ENCODE measurements at places on chromosomes 7 and 10.

DNA sequence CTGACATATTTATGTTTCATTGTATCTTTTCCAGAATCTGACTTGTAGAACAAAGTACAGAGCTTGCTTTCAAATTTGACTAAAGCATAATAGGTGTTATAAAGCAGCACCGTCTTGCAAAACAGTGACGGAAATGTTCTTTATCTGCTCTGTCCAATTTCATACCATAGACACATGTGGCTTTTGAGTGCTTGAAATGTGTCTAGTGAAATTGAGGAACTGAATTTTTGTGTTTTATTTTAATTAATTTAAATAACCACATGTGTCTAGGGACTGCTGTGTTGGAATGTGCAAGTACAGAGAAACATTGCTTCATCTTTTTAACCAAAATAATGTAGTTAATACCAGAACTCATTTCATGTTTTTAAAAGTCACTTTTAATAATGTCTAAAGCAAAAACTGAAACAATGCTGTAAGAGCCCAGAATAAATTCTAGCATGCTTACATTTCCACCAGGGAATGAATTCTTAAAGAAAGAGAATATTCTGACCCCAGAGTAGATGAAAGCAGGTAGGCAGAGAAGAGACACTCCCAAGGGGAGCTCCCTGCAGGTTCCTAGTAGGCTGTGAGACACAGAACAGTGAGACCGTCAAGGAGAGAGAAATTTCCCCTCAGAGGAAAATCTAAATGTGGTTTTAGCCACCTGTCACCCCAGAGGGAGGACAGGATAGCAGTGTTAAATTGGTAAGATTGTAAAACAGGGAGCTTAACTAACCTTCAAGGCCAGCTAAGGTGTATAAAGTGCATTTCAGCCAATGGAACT is 175.3 kb upstream of the KMT2E start:
- DNase-seq, result no peak

GRCh38 chr7:159127691-159128642 is 16.7 kb downstream of the VIPR2 start:
- no peak for DNase-seq

DNA sequence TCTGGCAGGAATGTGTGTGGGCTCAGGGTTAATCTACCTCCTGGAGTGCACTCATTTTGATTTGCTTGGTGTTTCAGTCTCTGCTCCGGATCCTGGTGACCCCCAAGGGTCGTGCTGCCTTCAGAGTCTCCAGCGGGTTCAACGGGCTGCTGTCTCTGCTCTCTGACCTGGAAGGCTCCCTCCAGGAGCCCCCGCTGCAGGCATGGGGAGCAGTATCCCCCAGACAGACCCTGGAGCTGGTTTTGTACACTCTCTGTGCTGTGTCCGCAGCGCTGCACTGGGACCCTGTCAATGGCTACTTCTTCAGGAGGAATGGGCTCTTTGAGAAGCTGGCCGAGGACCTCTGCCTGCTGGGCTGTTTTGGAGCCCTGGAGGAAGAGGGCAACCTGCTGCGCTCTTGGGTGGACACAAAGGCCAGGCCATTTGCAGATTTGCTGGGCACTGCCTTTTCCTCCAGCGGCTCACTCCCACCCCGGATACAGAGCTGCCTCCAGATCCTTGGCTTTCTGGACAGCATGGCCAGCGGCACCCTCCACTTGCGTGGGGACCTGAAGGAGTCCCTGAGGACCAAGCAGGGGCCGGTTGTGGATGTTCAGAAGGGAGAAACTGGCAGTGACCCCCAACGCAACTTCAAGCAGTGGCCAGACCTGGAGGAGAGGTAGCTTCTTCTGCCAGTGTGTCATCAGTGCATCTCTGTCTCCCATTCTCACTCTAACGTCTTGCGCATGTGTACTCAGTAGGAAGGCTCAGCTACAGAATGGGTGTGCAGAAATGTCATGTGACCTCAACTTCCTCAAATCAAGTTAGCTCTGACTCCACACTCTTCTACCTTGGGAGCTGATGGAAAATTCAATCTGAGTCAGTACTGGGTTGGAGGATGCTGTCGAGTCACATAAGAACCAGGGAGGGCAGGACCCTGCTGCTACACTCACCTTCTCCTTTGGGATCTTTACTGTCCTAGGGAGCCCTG is 58.5 kb downstream of the WDFY4 start:
- DNase-seq, result no peak

DNA sequence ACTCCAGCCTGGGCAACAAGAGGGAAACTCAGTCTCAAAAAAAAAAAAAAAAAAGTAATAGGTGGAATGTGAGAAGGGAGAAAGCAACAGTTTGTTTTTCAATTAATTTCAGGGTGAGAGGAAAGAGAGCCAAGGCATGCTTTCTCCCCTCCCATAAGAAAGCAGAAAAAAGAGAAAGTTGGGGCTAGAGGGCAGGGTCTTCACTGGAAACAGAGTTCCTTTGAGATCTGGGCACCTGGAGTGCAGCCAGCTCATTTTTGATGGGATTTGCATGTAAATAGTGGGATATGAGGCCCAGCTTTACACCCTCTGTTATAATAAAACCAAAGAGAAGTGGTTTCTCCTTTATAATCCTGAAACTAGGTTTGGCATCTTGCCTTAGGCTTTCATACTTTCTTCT is 13.8 kb upstream of the STOX1 start:
- no peak for DNase-seq

GRCh38 chr7:125651823-125652528 is 722.4 kb upstream of the POT1 start:
- no peak for DNase-seq

DNA sequence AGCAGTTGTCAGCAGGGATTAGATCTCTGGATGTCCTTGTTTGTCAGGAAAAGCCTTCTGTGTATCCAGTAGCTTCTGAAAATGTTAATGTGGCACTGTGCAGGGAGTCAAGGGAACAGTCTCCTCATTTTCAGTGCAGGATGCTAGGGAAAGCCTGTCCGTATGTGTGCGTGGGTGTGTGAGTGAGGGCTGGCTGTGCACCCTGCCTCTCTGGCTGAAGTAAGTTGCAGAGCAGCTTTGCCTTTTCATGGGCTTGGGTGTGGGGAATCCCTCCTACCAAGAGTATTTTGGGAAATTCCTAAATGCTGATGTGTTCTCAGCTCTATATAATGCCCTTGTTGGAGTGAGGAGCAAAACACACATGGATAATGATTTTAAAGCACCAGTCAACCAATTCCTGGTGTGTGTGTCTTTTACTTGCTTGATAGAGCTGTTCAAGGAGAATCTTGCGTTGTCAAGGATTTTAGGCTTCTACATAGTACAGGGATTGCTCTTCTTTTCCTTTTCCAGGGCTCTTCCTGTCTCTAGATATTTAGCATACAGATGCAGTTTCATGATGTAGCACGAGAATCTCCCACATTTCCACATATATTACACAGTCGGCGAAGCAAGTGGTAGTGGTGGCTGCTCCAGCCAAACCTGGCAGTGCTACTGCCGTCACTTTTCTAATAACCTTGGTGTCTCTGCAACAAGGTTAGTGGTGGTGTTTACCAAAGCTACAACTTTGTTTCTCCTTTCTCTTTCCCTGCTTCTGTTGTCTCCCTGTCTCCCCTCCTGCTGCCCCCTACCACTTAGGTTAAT is 92.8 kb downstream of the MCU start:
- no peak for DNase-seq
